ENCODE measurements at places on chromosomes 6 and 20. TPM values are rescaled to one million over a fixed set of nuclear protein-coding genes. Genes with fewer than 3 reads are reported as not detected.

GRCh38 chr20:44069203-44070011, 117.6 kb downstream of the JPH2 start:
- no peak overlapping the region for H3K4me3 ChIP-seq
- no peaks in the 10 kb centered on the region for H3K36me3 ChIP-seq
- H3K27ac ChIP-seq = peak overlapping the region; percentile 94
- H3K4me1 ChIP-seq = peaks cover 4% of the 10 kb centered on the region
- DNase-seq = no peak

DNA sequence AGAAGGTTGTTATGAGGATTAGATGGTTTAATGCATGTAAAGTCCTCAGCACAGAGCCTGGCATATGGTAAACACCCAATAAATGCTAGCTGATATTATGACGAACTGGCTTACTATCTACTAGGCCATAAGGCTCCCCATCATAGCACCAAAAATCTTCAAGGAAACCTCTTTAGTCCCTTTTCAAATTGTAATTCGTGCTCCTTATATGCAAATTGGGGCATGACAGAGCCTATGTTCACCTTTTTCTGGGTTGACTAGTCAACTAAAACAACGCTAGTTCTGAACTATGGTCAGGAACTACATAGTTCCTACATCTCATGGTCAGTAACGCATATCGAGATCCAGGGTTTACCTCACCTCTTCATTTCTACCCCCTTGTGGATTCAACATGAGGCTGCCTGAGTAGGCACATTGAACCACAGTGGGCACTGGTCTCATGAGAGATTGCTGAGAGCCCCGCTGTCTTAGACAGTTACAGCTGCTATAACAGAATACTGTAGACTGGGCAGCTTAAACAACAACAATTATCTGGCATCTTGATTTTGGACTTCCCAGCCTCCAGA, 97.2 kb upstream of the TNFAIP3 start:
- H3K4me3 ChIP-seq = no peak overlapping the region
- no peak overlapping the region for H3K27ac ChIP-seq
- no peaks in the 10 kb centered on the region for H3K36me3 ChIP-seq
- DNase-seq = no peak
- no peaks in the 10 kb centered on the region for H3K27me3 ChIP-seq
- no peaks in the 10 kb centered on the region for H3K4me1 ChIP-seq

The IPCEF1 gene
- total RNA-seq = 0.28 TPM

The DEF6 gene
- total RNA-seq = 1.8 TPM

All from neural crest cell (in vitro differentiated cells).